ENCODE measurements at places on chromosomes 3 and 15.

- DNase-seq = no peak
These were observed 46.0 kb downstream of the SETD2 start for GRCh38 chr3:47117807-47118364.

DNA sequence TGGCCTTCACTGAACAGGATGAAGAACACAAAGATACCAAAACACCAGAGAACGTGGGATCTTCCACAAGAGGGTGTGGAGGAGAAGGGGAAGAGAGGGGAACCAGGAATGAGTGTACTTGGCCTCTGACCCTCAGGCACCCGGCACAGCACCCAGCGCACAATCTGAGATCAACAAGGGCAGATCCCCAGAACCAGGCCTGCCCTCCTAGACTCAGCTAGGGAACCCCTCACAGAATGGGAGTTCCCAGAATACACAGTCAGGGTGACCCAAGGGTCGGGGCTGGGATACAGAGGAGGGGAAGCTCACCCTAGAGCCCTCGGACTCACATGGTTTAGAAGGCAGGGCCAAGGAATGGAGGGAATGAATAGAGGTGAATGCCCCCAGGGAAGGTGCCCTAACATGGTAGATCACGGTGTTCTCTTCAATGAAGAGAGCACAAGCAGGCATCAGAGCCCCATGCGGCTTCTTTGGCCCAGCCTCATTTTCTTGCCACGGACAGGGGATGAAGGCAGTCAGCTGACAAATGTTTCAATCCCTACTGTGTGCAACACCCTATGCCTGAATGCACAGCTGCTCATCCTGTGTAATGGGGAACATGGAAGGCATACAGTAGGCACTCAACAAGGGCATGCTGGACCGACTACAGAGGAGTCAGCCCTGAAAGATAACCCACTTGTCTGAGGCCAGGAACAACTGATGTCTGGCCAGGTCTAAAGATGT, 13.1 kb downstream of the BMF start:
- DNase-seq = no peak

- no peak for DNase-seq
These were observed 9.2 kb downstream of the TBC1D5 start for GRCh38 chr3:17733215-17733614.

DNA sequence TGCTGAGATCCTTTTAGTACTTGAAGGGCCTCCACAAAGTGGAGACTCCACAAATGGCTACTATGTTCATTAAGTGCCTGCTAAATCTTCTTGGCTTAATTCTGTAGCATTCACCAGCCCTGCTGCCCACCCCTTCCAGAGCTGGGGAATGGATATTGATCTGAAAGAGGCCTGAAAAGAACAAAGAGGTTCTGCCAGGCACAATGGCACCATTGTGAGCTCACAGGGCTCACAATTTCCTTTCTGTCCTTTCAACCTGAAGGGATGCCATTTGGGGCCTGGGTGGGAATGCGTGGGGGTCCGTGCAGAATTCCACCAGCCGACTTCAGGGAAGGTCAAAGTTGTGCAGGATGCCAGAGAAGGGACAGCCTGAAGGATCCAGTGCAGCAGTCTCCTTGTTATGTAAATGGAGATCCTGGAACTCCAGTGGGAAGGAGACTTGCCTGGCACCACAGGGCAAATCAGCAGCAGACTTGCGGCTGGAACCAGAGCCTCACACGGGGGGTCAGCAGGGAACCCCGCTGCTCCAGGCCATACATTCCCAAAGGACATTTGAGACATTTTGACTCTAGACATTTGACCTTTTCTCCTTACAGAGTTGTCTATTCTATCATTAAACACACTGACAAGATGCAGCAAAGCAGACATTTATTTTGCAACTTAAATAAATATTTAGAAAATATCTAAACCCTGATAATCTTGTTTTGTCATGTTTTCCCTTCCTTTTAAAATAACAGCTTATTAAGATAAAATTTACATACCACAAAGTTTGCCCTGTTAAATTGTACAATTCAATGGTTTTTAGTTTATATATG, 21.5 kb upstream of the MORF4L1 start:
- no peak for DNase-seq

- no peak for DNase-seq
These were observed 60.2 kb upstream of the ARHGEF26 start for GRCh38 chr3:154061001-154061370.

GRCh38 chr3:17070161-17070959, 185.6 kb downstream of the PLCL2 start:
- DNase-seq = no peak
